ENCODE measurements at places on chromosomes 2 and 18.

GRCh38 chr2:233966388-233966787 lies 49.2 kb downstream of the TRPM8 start:
- DNase-seq = no peak

DNA sequence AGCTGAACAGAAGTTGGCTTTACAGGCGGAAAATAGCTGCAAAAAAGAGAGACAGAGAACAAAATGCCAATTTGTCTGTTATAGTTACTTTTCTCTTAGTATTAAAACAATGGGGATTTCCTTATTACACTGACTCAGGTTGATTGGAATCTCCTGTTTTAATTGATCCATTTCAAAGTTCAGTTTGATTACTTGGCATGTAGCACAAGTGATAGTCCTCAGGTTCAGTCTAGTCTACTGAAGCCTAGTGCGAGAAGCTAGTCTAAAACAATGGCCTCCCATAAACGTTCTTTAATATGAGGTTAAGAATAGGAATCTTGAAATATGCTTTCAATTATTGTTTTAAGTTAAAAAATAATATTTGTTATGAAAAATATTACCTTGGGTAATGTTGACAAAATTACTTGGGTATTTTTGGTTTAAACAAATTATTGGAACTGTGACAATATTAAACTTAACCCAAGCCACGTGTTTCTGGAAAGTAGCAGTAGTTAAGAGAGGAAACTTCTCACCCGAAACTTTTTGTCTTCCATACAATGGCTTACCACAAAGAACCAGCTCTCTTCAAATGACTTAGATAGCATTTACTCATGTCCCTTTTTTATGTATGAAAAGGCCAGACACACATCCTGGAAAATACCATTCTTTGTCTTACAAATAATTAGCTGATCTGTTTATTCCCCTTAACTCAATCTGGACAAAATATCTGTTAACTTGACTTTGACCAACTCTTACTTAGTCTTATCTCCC lies 1326.2 kb upstream of the TMEFF2 start:
- no peak for DNase-seq

- no peak for DNase-seq
Measured at GRCh38 chr2:33655626-33656320, 56.7 kb upstream of the FAM98A start.

DNA sequence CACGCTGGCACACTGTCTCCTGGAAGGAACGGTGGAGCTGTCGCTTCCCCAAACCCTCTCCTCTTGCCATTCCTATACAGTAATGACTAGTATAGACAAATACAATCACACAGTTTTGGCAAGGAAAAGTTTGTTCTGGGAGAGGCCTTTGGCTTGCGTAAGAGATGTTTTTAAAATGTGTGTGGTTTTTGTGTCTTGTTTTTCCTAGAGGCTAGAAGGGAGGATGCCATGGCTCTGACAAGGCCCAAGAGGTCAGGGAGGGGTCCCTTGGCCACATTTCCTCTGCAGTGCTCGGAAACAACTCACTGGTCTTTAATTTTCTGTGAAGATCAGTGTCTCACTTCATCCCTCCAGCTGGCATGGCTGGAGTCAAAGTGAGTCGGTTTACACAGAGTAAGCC lies 195.9 kb downstream of the SH3RF3 start:
- DNase-seq = no peak

DNA sequence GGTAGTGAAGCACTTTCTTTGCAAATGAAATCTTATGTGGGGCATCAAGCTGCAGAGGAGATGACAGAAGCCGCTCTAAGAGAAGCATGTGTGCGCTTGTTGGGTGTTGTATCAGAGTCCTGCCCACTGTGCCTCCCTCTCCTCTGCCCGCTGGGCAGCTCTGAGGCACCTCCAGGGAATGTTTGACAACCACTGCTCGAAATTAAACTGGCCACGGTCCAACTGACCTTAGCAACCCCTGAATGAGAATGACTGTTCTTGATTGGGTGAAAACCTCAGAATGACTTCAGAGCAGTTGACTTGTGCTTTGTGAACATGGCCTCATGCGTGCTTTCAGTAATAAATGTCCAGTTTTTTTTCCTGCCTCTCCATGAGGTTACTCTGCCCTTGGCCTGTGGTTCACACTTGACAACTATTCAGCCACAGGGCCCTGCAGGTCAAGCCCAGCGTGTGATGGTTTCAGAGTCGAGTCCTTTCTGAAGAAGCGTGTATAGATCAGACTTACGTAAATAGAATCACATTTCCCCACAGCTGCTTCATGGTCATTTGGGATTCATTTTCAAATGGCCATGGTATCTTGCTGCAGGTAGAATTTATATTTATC lies 94.9 kb downstream of the SLC4A3 start:
- DNase-seq = no peak

- no peak for DNase-seq
Measured at GRCh38 chr2:240502059-240502429, 55.7 kb downstream of the ANKMY1 start.

DNA sequence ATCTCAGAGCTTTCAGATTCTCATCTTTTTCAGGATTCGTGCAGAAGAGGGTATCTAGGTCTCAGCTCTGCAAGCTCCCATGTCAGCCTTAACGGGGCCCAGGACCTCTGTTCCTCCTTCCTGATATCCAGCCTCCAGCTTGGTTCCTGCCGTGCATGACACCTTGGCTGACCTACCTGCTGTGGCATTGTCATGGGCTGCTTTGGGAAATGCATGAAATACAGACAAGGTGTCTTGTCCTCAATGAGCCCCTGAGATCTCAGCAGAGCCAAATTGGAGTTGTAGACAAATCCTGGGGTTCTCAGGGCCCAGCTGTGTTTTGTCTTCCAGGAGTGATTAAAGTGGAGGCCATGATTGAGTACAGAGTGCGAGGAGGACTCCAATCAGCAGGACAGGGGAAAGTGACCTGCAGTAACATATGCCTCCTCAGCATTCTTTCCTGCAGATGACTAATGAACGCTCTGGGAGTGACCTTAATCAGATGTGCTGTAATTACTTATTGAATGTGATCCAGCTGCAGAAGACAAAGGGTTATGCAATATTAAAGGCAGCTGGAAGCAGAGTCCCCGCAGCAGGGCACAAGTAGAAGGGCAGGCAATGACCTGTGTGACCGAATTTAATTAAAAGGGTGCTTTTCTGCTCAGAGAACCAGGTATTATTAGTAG lies 141.1 kb downstream of the CCBE1 start:
- no peak for DNase-seq

DNA sequence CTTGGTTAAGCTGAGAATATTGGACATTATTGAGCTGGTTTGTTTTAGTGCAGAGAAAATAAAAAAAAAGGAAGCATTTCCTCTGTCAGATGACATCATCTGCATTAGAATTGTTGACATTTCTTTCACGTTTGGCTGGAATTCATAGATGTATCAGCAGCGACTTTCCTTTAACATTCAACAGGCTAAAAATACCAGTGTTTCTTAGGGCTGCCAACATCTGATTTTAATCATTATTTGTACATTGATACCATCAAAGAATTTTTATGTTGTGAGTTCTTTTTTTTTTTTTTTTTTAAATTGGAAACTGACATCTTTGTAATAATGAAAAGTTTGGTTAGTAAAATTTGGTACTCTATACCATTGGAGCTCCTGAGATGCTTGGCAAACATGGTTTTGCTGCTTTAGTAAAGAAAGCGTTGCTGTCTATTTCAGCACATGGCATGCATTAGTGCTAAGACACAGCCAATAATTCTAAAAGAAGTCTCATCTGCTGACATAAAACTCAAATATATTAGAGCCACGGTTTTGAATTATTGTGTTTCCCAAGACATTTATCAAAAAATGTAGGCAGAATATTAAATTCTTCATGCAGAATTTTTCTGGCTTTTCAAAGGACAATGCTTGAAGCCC lies 33.6 kb downstream of the GTF2A1L start:
- DNase-seq = no peak

DNA sequence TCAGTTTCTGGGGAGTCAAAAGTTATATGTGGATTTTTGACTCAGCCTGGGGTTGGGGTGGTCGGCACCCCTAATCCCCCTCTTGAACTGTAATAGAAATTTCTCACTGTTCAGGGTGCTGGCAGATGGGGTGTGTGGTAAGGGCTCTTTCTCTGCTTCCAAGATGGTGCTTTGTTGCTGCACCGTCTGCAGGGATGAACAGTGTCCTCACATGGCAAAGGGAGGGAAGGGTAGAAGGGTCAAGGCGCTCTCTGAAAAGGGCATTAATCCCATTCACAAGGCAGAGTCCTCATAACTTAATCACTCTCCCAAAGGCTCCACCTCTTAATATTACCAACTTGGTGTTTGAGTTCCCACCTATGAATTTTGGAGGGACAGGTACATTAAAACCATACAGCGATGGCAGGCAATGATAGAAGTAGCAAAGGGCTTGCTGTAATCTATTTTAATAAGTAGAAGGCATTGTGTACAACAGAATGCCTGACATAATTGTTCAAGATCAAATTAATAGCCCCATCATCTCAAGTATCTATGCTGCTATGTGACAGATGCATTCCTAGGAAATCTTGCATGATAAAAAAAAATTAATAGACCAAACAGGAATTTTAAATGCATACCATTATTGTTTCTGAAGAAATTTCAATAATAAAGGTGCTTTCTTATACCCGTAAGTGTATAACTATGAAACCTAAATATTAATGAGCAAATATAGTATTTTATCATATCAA lies 28.1 kb downstream of the MMADHC start:
- DNase-seq = no peak

All from activated T-cell treated with anti-CD3 and anti-CD28 coated beads, Interleukin-2, amount 50 U/mL, for 72 hours (primary cell).